Stimulated activated CD4-positive, alpha-beta T cell treated with anti-CD3 and anti-CD28 coated beads, Interleukin-1b, Interleukin-23, amount 100 ng/mL, for 24 hours (primary cell): ENCODE measurements at places on chromosomes 5 and 9.

GRCh38 chr9:13467157-13467556 is 187.7 kb upstream of the MPDZ start:
- DNase-seq = no peak

GRCh38 chr9:27355166-27355565 is 58.2 kb upstream of the EQTN start:
- DNase-seq = no peak

- DNase-seq = no peak
These were observed 356.7 kb downstream of the PDE4D start for GRCh38 chr5:59536875-59537274.

- DNase-seq = no peak
These were observed 56.7 kb upstream of the CPLX2 start for GRCh38 chr5:175814691-175815090.

DNA sequence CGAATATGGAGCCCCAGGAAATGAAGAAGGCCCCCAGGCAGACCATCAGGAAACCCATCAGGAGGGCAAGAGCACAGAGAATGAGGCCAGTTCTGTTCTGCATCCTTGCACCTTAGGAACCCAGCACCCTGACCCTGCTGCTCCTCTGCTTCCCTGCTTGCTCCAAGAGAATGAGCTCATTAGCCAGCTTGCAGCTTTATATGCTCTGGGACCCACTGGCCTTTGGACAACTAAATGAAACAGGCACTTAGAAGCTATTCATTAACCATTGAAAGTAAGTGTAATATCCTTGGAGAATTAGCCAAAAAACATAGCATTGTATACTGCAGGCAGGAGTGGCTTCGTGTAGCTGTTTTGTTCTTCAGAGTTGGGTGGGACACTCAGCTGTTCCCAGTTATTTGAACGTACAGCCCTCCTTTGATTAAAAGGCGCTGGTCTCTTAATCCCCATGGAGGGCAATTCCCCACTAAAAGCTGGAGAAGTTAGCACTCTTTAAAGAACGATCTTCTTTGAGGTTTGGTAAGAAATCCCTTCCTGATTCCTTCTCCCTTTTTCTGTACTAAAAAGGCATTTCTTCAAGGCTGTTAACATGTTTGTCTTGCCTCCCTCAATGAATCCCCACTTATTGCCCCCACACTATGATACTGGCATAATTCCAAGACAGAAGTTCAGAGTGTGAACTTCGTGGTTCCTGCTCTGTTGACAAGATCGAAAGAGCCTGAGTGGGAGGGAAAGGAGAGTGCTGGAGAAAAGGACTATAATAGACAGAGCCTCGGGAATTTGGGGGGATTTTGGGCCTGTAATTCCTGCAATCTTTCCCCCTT is at the start of gene TMEM252:
Gene TMEM252 (minus strand): TSS at position 172 of the 824 bp plus-strand sequence. CDS start 69 bp downstream, at position 103.
- DNase-seq = no peak
